ENCODE measurements at places on chromosomes 4 and X.
A peak's percentile ranks its signal among the peaks of the same experiment; 100 is the strongest.

DNA sequence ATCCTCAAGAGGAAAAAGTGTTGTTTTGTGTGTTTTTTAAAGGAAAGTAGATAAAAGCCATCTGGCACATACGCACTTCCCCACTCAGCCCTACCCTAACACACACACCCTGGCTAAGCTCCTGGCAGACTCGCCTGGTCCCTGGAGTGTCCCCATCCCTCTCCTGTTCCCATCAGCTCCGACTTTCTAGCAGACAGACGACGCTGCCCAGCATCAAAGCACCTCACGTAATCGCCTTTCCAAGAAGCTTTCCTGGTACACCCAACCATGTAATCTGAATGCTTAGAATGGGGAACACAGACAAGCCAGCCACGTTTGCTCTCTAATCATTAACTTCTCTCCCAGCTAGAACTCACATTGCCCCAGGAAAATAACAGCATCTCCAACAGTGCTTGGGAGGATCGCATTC, 116.2 kb downstream of the AFAP1 start:
- DNase-seq, result no peak

GRCh38 chr4:74397748-74398426, 32.9 kb downstream of the EREG start:
- no peak for DNase-seq

DNA sequence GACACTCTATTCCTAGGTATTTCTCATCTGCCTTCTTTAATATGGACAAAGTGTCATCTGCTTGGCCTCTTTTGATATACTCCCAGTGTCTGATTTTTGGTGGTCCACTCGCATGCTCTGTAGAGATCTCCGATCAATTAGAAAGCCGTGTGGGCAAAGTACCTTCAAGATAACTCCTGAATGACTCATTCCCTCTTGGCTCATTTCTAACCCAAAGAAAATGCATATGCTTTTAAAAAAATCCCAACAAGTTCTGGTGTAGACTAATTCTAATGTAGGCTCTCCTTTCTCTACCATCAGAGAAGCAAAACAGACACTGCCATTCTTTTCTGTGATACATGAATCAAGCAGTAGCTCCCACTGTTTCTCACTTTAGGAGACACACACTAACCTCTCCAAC, 714.9 kb upstream of the ADGRL3 start:
- no peak for DNase-seq

- DNase-seq, result peak; percentile 22
Observed at GRCh38 chrX:107454302-107454701, 4.8 kb downstream of the FRMPD3 start.

DNA sequence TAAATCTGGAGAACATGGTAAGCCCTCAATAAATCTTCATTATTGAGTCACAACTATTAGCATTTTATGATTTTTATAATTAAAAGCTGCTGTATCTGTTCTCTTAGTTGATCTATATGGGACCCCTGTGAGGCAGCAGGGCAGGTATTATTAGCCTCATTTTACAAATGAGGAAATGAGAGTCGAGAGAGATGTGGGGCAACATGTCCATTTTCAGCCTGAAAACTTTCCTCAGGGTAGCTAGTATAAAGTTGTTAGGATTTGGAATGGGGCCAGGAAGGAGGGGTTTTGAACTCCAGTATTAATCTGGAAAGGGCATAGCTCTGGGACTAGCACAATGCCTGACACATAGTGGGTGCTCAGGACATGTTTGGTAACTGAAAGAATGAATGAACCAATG, 191.7 kb upstream of the GPC4 start:
- no peak for DNase-seq

- no peak for DNase-seq
Observed at GRCh38 chr4:31645236-31645635, 925.1 kb downstream of the PCDH7 start.

- DNase-seq, result no peak
Observed at GRCh38 chr4:80926446-80926845, 104.1 kb upstream of the BMP3 start.

DNA sequence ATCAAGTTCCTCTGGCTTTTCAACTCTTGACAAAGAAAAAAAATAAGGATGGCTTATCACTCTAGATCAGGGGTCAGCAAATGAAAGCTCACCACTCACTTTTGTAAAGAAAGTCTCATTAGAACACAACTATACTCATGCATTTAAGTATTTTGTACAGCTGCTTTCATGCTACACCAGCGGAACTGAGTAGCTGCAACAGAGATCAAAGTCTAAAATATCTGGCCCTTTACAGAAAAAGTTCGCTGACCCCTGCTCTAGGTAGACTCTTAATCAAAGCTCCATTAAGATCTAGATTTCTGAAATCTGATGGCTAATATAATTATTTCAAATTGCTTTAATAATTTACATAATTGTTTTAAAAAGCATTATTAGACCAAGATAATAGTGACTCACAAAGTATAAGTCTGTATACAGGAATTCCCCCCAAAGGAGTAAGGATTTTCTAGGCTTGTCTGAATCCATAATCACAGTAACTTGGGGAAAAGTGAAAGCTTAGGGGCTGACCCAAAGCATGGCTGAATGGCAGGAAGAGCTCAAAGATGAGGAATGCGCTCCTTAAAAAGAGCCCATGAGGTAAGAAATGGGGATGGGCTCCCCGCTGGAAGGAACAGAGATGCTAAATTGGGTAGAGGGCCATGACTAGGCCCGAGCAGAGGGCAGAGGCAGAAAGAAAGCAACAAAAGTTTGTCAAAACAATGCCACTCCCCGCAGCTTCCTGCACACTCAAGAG, 140.3 kb downstream of the SH3KBP1 start:
- no peak for DNase-seq

DNA sequence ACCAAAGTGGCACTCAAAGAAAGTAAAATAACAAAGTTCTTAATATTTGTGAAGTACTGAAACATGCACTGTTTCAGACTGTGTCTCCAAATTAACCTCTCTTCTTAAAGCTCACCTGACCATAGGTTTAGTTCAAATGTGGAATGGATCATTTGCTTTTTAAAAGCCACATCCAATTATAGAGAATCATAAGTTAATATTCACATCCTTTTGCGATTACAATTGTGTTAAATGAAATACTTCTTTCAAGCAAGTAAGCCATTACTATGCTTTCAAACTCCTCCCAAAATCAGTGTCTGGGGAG, 95.3 kb upstream of the PTPN13 start:
- no peak for DNase-seq

GRCh38 chr4:108168671-108169523, at the start of gene LEF1:
TSS of gene LEF1 (minus strand) at chr4:108168932. CDS start at chr4:108167767, 1,165 bp downstream.
- DNase-seq, result peak; percentile 69

- DNase-seq, result peak; percentile 59
Observed at GRCh38 chr4:55458164-55458563, 62.4 kb downstream of the TMEM165 start.

DNA sequence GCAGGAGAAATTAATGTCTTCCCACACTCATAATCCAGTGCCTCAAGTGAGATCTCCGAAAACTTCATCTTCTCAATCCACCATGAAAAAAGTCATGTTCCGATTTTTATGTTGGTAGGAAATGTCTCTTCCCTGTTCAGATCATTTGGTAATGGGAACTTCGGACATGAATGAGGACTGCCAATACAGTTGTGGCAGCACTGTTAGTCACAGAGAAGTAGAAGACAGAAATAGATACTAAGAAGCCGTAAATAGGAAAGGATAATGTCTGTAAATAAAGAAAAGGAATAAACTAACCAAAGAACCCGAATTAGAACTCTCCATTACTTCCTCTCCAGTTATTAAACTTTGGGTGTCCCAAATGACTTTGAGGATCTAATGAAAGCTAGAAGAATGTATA, 69.6 kb downstream of the DDX60L start:
- DNase-seq, result no peak

DNA sequence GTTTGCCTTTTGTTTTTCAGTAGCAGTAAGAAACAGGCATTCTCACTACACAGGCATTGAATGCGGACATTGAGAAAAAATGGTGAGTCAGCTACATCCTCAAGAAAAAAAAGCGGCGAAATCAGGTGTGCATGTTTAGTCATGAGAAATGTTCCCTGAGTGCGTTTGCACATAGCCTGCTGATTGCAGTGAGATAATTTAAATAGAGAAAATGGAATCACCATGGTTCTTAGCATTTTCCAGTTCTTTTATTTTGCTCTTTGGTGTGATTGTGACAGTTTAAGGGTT, 54.1 kb upstream of the CLDN34 start:
- DNase-seq, result no peak

- DNase-seq, result peak; percentile 63
Observed at GRCh38 chr4:61511716-61512488, 311.8 kb downstream of the ADGRL3 start.

GRCh38 chr4:128161138-128161537, 100.0 kb downstream of the LARP1B start:
- no peak for DNase-seq

DNA sequence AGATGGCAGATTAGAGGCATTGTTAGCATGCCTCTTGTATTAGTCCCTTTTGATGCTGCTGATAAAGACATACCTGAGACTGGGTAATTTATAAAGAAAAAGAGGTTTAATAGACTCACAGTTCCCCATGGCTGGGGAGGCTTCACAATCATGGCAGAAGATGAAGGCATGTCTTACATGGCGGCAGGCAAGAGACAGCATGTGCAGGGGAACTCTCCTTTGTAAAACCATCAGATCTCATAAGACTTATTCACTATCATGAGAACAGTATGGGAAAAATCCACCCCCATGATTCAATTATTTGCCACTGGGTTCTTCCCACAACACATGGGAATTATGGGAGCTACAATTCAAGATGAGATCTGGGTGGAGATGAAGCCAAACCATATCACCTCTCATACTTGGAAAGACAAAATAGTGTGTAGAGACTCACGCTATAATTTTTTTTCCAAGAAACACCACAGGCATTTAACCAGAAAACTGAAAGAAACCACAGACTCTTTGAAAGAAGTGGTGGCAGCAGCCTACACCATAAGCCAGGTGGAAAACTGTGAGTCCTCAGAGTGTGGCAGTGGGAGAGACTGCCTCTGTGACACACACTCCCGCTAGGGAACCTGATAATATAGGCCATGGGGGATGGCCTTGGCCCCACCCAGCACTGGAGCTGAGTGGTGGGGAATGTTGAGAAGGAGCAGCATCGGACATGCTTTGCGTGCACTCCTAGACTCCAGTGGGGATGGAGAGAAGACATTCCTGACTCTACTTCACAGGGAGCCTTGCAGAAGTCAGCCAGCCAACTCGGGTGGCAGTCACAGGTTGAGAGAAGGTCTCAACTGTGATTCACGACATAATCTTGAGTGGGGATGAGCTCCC, 51.5 kb downstream of the SLC2A9 start:
- DNase-seq, result no peak

- DNase-seq, result no peak
Observed at GRCh38 chr4:54779036-54779435, 121.3 kb downstream of the KIT start.

GRCh38 chr4:88276952-88277710, 7.2 kb downstream of the PPM1K start:
- no peak for DNase-seq

DNA sequence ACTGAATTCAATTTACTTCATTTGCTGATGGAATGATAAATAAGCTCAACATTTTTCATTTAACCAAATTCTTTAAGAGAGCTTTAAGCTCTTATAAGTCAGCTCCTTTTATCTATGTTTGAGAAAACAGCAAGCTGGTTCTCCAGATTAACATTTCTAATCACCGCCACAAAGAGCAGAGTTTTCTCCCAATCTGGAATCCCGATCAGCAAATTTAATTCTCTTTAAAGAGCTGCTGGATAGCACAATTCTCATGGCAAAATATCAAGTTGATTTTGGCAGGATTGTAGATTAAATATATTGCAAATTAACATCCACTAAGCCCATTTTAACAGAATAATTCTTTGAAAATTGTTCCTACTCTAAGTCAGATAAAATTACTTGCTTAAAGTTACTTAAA, 48.8 kb downstream of the RPS6KA3 start:
- no peak for DNase-seq

DNA sequence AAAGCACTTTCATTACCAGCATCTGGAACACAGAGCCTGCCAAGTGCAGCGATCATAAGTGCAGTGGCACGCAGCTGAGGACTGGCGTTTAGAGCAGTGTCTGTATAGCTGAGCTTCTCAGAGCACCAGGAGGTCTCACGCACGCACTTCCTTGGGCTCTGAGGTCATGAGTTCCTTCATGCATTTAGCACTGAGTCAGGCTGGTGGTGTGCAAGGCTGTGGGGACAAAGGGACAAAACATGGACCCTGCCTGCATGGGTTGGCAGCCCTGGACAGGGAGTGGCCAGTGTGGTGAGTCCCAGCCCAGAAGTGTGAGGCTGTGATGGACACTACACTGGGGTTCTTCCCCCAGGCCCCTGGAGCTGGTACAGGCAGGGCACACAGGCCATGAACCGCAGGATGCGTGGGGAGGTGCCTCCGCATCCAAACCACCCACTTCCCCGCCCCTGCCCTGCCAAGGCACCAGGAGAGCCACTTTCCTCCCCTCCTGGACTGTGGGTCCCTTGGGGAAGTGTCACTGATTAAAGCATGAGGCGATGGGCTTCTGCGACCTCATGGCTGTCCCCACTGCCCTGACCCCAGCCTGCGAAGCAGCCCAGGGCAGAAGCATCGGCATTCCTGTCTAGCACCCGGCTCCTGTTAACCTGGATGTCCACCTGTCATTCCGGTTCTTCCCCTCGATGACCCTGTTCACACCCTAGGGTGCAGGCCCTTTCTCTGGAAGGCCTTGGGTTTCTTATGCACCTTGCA, 37.2 kb upstream of the GPR78 start:
- no peak for DNase-seq

DNA sequence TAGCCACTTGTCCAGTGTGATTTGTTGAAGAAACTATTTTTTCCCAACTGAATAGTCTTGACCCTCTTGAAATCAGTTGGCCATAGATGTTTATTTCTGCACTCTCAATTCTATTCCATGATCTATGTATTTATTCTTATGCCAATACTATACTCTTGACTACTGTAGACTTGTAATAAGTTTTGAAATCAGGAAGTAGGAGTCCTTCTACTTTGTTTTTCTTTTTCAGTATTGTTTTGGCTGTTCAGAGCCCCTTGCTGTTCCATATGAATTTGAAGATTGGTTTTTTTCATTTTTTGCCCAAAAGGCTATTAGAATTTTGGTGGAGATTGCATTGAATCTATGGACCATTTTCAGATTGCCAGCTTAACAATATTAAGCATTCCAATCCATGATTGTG, 10.2 kb downstream of the SAP30 start:
- no peak for DNase-seq

GRCh38 chr4:145779319-145779801, 99.4 kb downstream of the C4orf51 start:
- no peak for DNase-seq

DNA sequence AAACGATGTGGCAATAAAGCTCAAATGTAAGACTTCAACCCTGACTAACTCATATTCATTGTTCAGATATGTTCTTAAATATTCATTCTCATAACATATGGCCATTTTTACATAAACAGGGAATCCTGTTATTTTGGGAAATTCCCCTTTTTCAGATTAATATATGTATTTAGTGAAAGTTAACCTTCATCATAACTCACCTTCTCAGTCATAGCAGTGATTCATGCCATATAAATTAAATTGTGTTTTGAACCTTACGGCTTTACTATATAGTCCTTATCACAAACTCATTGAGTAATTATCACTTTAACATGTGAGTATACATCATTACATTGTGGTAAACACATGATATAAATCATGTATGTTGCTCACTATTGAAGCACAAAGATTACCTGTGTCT, 392.5 kb upstream of the TRAM1L1 start:
- no peak for DNase-seq
